ENCODE measurements at places on chromosomes 5 and 9. TPM values are rescaled to one million over a fixed set of nuclear protein-coding genes. Genes with fewer than 3 reads are reported as not detected.

The UBAP2 gene
- total RNA-seq: 18.0 TPM

DNA sequence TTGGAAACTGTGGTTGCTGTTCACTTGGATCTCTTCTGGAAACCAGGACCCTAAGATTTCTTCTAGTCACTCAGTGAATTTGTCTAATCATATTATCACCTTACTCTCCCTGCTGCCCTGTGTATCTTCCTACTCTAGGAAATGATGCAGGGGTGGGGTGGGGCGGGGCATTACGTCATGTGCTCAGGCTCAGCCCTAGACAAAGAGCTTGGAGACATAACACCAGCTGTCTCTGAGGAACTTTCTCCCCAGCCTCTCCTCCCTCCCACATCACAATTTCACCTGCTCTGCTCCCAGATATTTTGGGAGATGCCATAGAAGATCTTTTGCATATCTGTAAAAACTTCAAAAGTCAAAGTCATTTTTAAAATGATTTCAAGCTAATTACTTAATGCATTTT is 470.4 kb downstream of the ZSWIM6 start:
- no peak for DNase-seq

The PAX5 gene
- total RNA-seq: not detected

DNA sequence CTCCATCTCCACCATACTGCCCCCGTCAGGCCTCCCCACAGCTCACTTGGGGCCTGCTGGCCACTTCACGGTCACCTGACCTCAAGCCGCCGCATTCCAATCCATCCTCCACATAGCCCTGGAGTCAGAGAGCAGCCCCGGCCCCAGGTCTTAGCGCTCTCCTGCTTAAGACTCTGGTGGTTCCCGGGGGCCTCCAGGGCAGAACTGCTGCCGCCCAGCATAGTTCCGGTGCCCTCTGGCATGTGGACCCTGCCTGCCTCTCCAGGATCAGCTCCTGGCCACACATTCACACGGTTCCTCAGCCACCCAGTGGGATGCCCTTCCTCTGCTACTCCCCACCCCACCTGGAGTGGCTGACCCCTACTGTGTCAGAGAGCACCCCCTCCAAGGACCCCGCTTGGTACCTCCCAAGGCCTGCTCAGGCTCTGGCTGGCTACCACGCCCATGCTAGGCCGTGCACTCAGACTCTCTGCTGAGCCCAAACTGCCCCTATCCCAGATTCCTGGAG is 8.7 kb downstream of the PHYKPL start:
- DNase-seq: no peak

DNA sequence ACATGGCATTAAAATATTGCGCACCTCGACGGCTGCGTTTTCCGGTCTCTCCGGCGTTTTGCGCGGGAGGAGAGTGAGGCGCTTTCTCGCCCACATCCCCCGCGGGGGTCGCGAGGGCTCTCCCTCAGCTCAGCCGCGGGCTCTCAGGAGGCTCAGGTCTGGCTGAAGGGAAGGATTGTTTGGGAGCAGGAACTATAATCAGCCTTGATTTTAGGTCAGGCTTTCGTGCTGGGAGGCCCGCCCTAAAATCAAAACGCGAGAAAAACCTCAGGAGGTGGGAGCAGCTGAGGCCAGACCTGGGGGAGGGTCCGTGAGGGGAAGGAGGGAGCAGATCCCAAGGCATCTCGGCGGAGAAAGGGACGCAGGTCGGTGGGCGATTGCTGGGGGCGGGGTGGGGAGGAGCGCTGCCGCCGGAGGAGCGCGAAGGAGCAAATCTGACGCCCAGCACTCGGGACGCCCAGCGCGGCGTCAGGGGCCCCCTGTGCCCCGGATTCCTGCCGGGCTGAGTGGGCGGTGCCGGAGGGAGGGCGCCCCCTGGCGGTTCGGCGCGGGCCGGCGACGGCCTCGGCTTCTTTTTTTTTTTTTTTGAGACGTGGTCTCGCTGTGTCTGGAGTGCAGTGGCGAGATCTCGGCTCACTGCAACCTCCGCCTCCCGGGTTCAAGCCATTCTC is 18.7 kb upstream of the RNF130 start:
- peak; percentile 59 for DNase-seq

DNA sequence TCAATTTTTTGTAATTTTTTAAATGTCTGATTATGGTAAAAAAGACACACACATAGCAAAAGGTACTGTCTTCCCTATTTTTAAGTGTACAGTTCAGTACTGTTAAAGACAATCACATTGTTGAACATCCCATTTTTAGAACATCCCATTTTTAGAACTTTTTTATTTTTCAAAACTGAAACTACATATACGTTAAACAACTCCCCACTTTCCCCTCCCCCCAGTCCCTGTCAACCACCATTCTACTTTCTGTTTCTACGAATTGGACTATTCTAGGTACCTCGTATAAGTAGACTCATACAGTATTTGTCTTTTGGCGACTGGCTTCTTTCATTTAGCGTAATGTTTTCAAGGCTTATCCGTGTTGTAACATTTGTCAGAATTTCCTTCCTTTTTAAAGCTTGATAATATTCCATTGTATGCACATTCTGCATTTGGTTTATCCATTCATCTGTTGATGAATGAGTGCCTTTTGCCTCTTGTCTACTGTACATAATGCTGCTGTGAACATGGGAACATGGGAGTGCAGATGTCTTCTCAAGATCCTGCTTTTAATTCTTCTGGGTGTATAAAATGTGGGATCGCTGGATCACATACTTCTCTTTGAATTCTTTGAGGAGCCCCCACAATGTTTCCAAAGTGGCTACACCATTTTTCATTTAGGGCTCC is 154.0 kb downstream of the PIK3R1 start:
- DNase-seq: no peak

- no peak for DNase-seq
Measured at GRCh38 chr9:136331556-136332481, 4.5 kb downstream of the GPSM1 start.

GRCh38 chr9:79346350-79347020 is 225.3 kb upstream of the TLE4 start:
- DNase-seq: no peak

- no peak for DNase-seq
Measured at GRCh38 chr5:24899180-24899579, 254.4 kb upstream of the CDH10 start.

- no peak for DNase-seq
Measured at GRCh38 chr9:86798966-86799365, 148.3 kb downstream of the GAS1 start.

GRCh38 chr5:66138637-66139317 is 5.3 kb upstream of the SREK1 start:
- DNase-seq: no peak

DNA sequence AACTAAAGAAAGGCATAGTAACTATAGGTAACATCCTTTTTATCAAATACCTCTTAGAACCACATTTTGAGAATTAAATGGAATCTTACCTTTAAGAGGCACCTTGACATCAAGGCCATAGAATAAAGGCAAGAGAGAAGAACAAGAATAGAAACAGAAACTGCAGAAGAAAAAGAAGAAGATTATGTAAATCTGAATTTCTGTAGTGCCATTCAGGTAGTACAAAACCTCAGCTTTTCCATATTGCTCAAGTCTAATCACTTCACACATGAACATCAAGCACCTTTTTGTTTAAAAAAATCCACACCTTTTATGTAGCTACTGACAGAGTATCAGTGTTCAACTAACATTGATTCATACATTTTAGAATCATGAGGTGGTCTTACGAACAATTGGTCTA is 91.8 kb upstream of the DPYSL3 start:
- DNase-seq: no peak

DNA sequence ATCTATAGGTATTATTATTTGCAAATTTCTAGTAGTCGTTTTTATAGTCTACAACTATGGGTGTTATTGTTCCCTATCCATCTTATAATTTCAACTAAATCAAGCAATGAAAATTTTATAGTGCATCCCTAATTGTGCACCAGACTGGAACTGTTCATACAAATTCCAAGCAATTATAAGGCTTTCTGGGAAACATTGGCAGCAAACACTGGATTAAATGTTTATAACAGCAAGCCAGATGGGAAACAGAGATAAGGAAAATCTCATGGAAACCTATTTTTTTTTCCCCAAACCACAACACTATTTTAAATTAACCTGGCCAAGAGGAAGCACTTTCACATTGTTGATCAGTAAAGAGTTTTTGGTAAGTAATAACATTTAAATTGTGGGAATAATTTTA is 524.3 kb downstream of the RASEF start:
- no peak for DNase-seq

DNA sequence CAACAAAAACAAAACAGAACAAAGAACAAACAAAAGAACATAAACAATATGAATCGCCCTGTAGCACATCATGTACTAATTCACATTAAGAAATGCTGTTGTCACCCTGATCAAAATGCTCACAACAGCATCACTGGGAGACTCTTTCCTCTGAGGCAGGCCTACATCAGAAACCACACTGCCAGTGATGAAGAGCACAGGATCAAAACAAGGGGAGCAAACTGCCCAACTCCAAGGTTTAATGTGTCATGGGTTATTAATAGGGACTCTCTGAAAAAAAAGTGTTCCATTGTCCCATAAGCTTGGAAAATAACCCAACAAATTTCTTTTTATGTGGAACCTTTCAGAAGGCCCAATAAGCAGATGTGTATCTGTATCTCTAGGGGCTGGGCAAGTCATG is 74.2 kb downstream of the PTPN3 start:
- no peak for DNase-seq

The LCN15 gene
- total RNA-seq: not detected

- DNase-seq: no peak
Measured at GRCh38 chr5:179408611-179409010, 63.4 kb upstream of the ADAMTS2 start.

DNA sequence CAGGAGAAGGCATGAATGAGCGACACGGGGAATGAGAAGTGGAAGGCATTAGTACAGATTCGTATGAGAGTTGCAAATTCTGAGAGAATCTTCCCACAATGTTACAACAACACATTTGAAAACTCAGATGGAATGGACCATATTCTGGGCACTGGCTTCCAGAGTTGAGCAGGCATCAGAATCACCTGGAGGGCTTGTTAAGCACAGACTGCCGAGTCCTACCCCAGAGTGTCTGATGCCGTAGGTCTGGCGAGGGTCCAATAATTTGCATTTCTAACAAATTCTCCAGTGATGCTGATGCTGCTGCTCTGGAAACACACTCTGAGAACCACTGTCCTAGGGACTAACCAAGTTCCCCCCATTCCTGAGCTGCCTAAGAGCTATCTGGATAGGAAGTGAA is 2.9 kb upstream of the TLX3 start:
- no peak for DNase-seq

DNA sequence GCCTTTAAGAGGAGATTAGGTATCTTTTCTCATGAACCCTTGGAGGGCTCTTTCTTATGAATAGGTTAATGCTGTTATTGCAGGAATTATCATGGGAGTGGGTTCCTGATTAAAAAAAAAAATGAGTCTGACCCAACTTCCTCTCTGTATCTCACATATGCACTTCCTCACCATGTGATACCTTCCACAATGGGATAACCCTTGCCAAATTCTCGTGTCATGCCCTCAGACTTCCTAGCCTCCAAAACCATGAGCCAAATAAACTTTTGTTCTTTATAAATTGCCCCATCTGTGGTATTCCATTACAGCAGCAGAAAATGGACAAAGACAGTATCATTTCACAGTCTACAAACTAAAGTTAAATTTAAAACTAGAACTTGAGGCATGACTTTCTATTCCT is 1.0 kb downstream of the OR1B1 start:
- no peak for DNase-seq

GRCh38 chr9:34568774-34569173 is 20.8 kb downstream of the CNTFR start:
- no peak for DNase-seq

GRCh38 chr5:73686912-73687311 is 60.9 kb downstream of the ARHGEF28 start:
- DNase-seq: no peak

GRCh38 chr5:90548069-90548593 is 10.5 kb upstream of the ADGRV1 start:
- no peak for DNase-seq
